ENCODE measurements at places on chromosomes 12 and 14.

DNA sequence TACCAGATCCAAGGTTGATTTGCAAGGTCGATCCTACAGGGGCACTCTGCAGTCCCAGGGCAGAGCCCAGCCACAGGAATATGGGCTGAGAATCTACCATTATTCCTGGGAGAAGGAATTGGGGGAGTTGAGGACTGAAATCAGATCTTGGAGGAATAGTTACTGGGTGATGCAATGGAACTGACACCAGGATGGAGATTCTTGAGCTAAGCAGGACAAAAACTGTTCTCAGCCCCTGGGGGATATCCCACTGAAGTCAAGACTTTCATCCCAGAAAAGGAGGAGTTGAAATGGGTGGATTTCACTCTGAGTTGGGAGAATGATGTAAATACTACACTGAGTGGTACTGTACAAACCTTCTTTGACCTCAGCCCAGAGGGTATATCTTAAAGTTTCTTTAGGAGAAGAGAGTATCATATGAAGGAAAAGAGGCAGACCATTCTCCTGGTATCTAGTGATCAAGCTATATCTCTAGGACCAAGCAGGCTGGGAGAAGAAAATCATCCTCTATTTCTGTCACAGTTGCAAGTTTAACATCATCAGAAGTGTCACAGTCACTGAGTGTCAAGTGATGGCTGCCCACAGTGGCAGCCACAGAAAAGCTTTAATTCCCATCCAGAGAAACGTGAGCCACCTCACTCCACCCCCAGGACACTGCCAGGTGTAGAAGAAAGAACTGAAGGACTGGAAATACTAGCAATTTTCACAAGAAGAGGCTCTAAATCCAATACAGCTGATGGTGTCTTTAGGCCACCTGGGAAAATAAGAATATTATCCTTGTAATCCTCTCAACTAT lies 181.9 kb downstream of the NUAK1 start:
- no peak for DNase-seq

- DNase-seq, result no peak
These were observed 62.2 kb downstream of the BMP4 start for GRCh38 chr14:53894456-53894855.

GRCh38 chr12:1939331-1939730 lies 20.9 kb upstream of the CACNA2D4 start:
- no peak for DNase-seq

GRCh38 chr12:104477510-104478390 lies 21.0 kb downstream of the CHST11 start:
- no peak for DNase-seq

- peak; percentile 51 for DNase-seq
These were observed 8.5 kb upstream of the FKBP11 start for GRCh38 chr12:48933664-48934311.

DNA sequence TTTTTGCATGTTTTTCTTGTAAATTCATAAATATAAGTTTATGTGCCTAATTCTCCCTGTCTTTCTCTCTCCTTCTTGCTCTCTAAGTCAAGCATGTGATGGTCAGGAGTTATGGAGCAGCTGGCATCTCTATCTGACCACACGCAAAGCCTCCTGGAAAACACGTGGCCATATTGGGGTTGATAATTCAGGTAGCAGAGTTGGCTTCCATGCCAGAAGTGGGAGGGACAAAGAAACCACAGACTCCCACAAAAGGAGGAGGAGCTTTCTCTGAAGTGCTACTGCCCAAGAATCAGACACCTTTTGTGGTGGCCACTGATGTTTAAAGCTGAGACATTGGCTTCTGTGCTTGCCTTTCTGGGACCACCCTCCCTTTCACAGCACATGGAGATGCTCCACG lies 517.6 kb upstream of the TMEM132C start:
- no peak for DNase-seq

- peak; percentile 36 for DNase-seq
These were observed 4.4 kb downstream of the SUSD6 start for GRCh38 chr14:69615496-69616407.

GRCh38 chr14:68779761-68780323 lies 13.0 kb downstream of the ZFP36L1 start:
- DNase-seq, result peak; percentile 60

- DNase-seq, result no peak
These were observed 458.8 kb upstream of the SOX5 start for GRCh38 chr12:24408305-24408704.

GRCh38 chr12:26229910-26230309 lies 34.5 kb downstream of the SSPN start:
- no peak for DNase-seq

DNA sequence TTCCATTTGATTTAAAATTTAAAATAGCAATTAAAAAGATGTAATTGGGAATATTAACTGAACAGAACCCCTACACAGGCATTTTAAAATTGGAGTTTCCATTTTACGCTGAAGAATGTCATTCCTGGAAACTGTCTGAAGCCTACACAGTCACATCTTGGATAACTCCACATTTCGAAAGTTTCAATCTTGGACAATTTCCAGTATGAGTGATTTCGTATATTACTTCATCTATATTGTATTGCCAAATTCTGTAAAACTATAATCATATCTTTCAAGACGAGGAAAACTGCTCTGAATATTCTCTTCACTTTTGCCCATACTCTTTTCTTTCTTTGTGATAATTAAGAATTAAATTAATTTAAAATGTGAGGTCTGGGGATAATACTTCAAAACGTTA lies 194.2 kb upstream of the ABCD2 start:
- DNase-seq, result no peak

DNA sequence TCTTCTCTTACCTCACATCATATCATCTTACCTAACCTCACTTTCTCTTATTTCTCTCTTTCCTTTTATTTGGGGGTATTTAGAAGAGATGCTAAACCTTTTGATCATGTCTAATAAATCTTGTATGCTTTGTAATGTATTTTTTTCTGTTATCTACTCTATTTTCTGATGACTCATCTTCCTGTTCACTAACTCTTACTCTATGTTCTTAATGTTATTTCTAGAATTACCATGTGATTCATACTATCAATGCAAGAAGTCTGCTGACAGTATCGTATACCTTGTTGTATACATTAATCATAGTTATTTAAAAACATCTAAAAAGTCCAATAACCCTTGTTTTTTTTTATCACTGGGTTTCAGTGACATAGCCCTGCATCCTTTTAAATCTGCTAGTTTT lies 62.3 kb downstream of the MGAT4C start:
- no peak for DNase-seq

DNA sequence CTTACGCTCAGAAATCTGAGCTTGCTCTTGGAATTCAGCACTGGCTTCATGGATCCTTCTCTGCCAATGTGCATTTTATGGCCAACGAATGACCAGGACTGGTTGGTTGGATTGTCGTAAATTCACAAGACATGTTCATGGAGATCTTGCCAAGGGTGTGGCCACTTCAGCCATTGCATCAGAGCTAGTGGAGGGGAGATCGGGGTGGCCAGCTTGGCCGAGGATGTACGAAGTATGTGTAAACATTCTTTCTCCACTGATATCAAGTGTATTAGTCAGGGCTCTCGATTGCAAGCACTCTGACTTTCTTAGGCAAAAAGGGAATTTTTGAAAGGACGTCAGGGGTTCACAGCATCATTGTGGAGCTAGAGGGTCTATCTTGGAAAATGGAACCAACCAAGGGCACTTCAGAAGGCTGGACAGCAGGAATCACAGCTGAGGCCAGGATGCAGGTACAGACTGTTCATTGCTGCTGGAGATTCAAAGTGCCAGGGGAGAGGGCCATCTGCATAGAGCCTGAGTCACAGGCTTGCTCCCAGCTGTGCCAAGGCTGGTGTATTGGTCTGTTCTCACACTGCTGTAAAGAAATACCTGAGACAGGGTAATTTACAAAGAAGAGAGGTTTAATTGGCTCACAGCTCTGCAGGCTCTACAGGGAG lies 32.9 kb upstream of the ADGRD1 start:
- no peak for DNase-seq

GRCh38 chr12:132285991-132286681 lies 43.3 kb downstream of the GALNT9 start:
- no peak for DNase-seq

GRCh38 chr12:95759718-95760117 lies 30.8 kb downstream of the NTN4 start:
- DNase-seq, result no peak

GRCh38 chr12:623172-623864 lies 39.9 kb downstream of the NINJ2 start:
- DNase-seq, result no peak

DNA sequence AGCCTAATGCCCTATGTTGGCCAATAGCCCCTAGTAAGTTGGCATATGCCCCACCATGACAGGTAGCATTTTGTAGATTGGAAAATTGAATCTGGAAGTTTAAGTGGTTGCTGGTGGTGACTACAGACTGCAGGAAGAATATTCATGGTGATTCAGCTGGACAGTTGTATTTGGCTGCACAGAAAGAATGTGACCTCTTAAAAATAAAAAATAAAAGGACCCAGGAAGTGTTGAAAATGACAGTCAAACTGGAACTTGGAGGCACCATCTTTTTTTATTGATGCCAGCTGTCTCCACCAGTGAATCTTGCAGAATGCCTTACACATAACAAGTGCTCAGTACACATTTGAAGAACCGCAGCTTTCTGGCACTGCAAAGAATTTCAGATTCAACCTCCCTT lies 73.9 kb downstream of the PRMT8 start:
- DNase-seq, result no peak

GRCh38 chr12:101671157-101671791 lies 26.2 kb upstream of the CHPT1 start:
- peak; percentile 35 for DNase-seq

DNA sequence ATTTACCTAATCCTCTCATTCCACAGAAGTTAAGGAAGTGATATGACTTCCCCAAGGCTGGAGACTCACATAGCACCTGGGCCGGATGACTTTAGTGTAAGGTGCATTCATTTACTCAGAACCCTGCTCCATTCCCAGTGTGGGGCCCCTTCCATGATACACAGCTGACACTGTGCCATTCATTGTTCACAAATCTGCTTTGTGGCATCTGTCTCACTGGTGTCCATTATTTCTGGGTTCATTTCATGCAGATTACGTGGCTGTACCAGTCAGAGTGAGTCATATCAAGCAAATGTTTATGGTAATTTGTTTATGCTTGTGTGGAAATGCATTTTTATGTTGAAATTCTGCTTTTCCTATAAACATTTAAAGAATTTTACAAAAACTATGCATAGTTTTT lies 5.2 kb downstream of the ANO4 start:
- no peak for DNase-seq

DNA sequence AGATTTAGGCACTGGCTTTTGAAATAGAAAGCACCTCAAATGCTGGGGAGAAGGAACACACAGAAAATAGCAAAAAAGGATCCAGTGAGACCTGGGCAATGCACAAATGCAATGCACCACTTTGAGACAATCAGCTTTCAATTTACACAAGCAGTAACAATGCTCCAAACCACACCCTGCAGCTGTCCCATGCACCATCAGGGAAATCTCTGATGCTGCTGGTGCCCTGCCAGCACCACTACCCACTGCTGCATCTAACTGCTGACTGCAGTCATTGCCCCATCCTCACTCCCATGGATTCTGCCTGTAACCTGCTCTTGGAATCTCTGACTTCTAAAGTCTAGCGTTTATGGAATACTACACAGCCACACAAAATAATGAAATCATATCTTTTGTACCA lies 21.0 kb upstream of the HMGA2 start:
- DNase-seq, result no peak

DNA sequence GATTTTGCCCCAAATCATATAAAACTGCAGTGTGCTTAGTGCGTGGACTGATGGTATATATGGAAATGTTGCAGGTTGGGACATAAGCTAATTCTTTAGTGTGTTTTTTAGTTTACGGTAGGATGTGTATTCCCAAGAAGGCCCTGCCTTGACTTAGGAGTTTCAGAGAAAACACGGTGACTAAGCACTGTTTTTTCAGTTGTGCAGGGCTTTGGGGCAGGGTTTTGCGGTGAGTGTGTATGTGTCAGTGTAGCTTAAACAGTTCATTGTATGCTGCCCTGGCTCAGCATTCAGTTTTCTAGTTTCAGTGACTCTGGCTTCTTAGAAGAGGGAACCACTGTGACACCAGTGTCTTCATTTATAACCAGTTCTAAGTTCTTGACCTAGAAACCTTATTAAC lies 101.2 kb downstream of the AKAP6 start:
- no peak for DNase-seq

DNA sequence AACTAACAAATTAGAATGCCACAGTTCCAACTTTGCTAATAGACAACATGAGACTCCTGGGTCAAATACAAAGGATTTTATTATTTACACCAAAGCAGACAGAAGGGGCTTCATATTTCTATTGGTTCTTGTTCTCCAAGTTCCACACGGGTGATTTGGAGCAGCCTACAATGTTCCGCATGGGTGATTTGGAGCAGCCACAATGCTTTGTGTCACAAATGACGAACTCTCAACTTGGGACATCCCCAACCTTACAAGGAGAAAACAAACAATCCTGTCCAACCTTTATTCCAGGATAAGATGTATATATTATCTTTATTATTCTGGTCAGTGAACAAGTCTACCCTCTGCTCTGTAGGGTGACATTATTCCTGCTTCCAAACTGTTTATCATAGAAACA lies 694.3 kb upstream of the MGAT4C start:
- DNase-seq, result no peak

DNA sequence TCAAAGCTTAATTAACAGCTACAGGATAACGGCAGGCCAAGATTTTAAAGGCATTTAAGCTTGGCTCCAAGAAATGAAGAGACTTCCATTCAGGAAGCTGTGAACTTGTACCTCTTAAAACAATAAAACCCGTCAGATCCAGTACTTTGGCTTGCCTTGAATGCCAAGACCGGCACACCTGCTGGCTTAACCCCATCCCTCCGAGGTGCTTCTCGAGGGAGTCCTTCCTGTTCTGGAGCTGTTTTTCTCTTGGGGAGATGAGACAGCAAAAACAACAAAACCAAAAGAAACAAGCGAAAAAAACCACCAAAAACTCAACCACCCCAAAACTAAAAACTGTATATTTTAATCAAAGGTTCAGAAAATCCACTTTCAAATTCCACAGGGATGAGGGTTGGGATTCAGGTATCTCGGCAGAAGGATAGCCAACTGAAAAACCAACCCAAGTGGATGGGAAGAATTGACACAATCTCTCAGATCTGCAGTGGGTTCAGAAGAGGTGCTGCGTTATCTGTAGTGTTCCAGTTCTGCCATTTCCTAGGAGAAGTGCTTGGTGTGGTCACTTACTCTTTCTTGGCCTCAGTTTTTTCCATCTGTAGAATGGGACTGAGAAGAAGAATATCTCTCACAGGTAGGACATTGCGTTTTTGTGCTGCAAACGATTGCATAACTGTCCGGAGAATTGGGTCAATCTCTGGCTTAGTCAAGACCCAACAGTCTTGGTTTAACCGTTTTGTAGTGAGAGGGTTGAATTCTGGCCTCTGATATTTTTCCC lies 420.1 kb downstream of the VRK1 start:
- no peak for DNase-seq

DNA sequence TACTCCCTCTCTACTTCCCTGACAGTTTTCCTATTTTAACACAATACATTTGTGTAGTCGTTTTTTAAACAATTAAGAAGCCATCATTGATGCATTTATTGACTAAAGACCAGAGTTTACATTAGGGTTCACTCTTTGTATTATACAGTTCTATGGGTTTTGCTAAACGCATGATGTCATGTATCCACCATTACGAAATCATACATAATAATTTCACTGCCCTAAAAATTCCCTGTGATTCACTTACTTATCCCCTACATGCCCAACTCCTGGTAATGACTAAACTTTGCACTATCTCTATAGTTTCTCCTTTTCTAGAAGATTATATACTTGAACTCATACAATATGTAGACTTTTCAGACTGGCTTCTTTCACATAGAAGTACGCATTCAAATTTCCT lies 1016.5 kb upstream of the FOXG1 start:
- no peak for DNase-seq

Measured in effector memory CD8-positive, alpha-beta T cell (primary cell).